ENCODE measurements at places on chromosomes 4 and X. TPM values are rescaled to one million over a fixed set of nuclear protein-coding genes. Genes with fewer than 3 reads are reported as not detected.

ATP1B4 gene
- polyA plus RNA-seq: not detected

HTRA3 gene
- polyA plus RNA-seq: 56.7 TPM

RTL9 gene
- 0.65 TPM for polyA plus RNA-seq

ENPEP gene
- polyA plus RNA-seq: 4.0 TPM

CT45A3 gene
- polyA plus RNA-seq: not detected

SPANXN3 gene
- polyA plus RNA-seq: not detected

GNRHR gene
- polyA plus RNA-seq: not detected

MAGEA2 gene
- polyA plus RNA-seq: not detected

GPR119 gene
- not detected for polyA plus RNA-seq

APOOL gene
- polyA plus RNA-seq: 10.4 TPM

Measured in heart right ventricle (tissue), 16 donors.